ENCODE measurements at places on chromosomes 13 and 19. TPM values are rescaled to one million over a fixed set of nuclear protein-coding genes. Genes with fewer than 3 reads are reported as not detected.

GRCh38 chr13:73714522-73714921 is 419.7 kb downstream of the KLF12 start:
- peaks cover 3% of the 10 kb centered on the region for H3K27me3 ChIP-seq
- no peak for DNase-seq
- H3K36me3 ChIP-seq = peaks cover 6% of the 10 kb centered on the region
- no peak overlapping the region for H3K4me3 ChIP-seq
- no peaks in the 10 kb centered on the region for H3K4me1 ChIP-seq

- H3K27me3 ChIP-seq = peaks cover 9% of the 10 kb centered on the region
- H3K36me3 ChIP-seq = peaks cover 15% of the 10 kb centered on the region
- no peak for DNase-seq
- no peak overlapping the region for H3K4me3 ChIP-seq
Measured at GRCh38 chr13:111566567-111566966, 246.1 kb downstream of the TEX29 start.

DNA sequence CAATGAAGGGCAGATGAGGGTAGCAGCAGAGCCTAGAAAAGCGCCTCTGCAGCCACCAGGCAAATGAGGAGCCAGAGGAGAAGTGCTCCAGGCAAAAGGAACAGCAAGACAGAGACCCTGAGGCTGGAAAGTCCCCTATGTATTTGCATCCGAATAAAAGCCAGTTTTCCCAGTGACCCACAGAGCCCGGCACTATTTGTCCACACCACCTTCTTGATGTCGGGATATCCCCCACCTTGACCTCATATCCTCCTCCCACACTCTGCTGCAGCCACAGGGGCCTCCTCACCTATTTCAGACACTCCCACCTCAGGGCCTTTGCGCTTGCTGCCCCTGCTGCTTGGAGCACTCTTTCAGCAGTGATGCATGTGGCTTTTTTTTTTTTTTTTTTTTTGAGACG is 6.6 kb downstream of the ATG4D start:
- DNase-seq = no peak
- H3K4me3 ChIP-seq = no peak overlapping the region
- H3K27ac ChIP-seq = no peak overlapping the region

ZNF132 gene
- 4.9 TPM for total RNA-seq
